A549 treated with CpdA at 1 μM for 4 hours (cell line): ENCODE measurements at places on chromosomes 5 and 9. TPM values are rescaled to one million over a fixed set of nuclear protein-coding genes. Genes with fewer than 3 reads are reported as not detected.

Gene TEX48
- not detected in 5 replicates for total RNA-seq

Gene OR1Q1
- total RNA-seq = 0.06 TPM in 1 of 5 replicates, not detected in the others

Gene MAP1B
- total RNA-seq = 37.7 to 67.9 TPM (median 41.7 TPM) in 5 replicates

Gene CDC25C
- total RNA-seq = 10.5 to 13.4 TPM (median 12.5 TPM) in 5 replicates

Gene LHX6
- total RNA-seq = 0.22 to 0.45 TPM (median 0.27 TPM) in 5 replicates

Gene PCDHGA7
- 0.72 to 1.3 TPM (median 0.96 TPM) in 5 replicates for total RNA-seq

Gene HAVCR2
- total RNA-seq = 0.29 to 0.57 TPM (median 0.52 TPM) in 5 replicates

Gene BTNL3
- not detected in 5 replicates for total RNA-seq

Gene TAL2
- 0.32 to 0.41 TPM in 2 of 5 replicates, not detected in the others for total RNA-seq

Gene GABBR2
- total RNA-seq = 0.09 to 1.7 TPM (median 0.50 TPM) in 5 replicates
